ENCODE measurements at places on chromosomes 1 and 21. TPM values are rescaled to one million over a fixed set of nuclear protein-coding genes. Genes with fewer than 3 reads are reported as not detected.

The KRTAP12-2 gene
- total RNA-seq: not detected

The SFN gene
- not detected for total RNA-seq

GRCh38 chr1:147673816-147674215 is 3.5 kb upstream of the ACP6 start:
- DNase-seq: no peak
- no peaks in the 10 kb centered on the region for H3K27me3 ChIP-seq
- no peak overlapping the region for H3K4me3 ChIP-seq
- H3K36me3 ChIP-seq: no peaks in the 10 kb centered on the region
- no peak overlapping the region for H3K27ac ChIP-seq

The TNFSF4 gene
- total RNA-seq: 0.54 TPM

The AIRE gene
- total RNA-seq: not detected

DNA sequence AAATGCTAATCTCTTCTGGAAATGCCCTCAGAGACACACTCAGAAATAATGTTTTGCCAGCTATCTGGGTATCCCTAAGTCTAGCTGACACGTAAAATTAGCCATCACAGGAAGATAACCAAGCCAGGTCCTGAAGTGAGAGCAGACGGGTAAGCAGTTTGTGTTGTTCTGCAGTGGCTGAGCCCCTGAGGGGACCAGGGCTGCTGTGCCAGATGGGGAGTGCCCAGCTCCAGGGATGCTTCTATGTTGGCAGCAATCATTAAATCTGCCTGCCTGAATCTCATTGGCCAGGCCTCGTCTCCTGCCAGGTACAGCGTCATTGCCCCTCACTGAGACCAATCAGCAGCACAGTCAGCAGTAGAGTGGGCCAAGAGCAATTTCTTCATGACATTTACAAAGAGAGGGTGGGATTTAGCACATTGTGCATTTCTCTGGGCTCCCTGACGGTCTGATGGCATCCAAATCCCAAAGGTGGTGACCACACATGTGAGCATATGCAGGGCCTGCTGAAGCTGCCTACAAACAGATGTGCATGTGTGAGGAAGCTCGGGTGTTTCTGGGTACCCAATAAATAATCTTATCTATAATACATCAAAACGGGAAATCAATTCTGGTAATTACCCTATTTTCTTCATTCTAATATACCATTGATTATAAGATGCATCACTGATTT is 58.7 kb upstream of the LRRN2 start:
- H3K4me1 ChIP-seq: no peaks in the 10 kb centered on the region
- no peak overlapping the region for H3K4me3 ChIP-seq
- H3K36me3 ChIP-seq: peaks cover 2% of the 10 kb centered on the region
- peaks cover 57% of the 10 kb centered on the region for H3K27me3 ChIP-seq
- DNase-seq: no peak

- H3K27ac ChIP-seq: no peak overlapping the region
- H3K27me3 ChIP-seq: peaks cover 30% of the 10 kb centered on the region
- DNase-seq: peak; percentile 73
- no peaks in the 10 kb centered on the region for H3K4me1 ChIP-seq
Measured at GRCh38 chr1:36567601-36568341, 85.1 kb upstream of the CSF3R start.

DNA sequence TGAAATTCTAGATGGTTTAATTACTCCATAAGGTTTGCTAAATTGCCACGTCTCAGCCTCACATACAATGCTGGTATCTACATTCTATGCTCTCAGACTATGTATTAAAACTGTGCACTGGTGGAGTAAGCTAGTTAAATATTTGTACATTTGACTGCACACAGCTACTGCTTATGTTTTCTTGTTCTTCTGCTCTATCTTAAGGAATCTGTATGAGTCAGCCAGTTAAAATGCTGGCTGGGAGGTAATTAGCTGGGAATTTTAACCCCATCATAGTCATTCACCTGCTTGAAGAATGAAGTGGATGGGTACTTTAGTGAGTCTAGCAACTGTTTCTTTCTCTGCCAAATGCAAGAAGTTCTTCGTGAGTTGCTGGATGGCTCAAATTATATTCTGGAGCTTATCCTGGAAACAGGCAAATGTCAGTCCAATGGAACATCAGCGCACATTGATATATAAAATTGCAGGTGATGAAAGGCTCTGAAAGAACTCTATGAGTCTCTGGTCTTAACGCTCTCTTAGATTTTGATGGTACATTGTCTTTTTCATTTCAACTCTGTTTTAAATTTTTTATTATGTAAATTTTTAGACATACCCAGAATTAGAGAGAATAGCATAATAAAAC is 83.4 kb downstream of the BACH1 start:
- DNase-seq: no peak
- no peaks in the 10 kb centered on the region for H3K36me3 ChIP-seq
- peaks cover 34% of the 10 kb centered on the region for H3K4me1 ChIP-seq
- H3K27me3 ChIP-seq: no peaks in the 10 kb centered on the region

DNA sequence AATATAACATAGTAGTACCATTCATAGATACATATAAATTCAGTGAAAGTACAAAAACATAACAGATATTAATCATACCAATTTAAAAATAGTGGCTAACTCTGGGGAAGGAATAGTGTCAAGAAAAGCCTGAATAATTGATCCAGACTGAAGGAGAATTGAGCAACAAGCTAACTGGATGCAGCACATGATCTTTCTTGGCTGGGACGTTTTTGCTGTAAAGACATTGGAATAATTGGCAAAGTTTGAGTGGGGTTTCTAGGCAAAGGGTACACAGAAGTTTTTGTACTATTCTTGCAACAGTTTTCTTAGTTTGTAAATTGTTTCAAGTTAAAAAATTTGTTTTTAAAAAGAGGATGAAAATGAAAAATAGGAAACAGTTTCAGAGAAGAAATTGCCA is 2.6 kb upstream of the SH3GLB1 start:
- no peaks in the 10 kb centered on the region for H3K27me3 ChIP-seq
- peaks cover 13% of the 10 kb centered on the region for H3K4me1 ChIP-seq
- H3K27ac ChIP-seq: no peak overlapping the region
- no peak for DNase-seq
- H3K36me3 ChIP-seq: no peaks in the 10 kb centered on the region

The CR1L gene
- not detected for total RNA-seq

- DNase-seq: no peak
- H3K36me3 ChIP-seq: no peaks in the 10 kb centered on the region
- no peak overlapping the region for H3K4me3 ChIP-seq
- no peak overlapping the region for H3K27ac ChIP-seq
Measured at GRCh38 chr1:232853994-232854797, 49.0 kb downstream of the MAP10 start.

Data from chondrocyte (in vitro differentiated cells).